Fibroblast of gingiva (primary cell): ENCODE measurements at places on chromosomes 7 and 10.

DNA sequence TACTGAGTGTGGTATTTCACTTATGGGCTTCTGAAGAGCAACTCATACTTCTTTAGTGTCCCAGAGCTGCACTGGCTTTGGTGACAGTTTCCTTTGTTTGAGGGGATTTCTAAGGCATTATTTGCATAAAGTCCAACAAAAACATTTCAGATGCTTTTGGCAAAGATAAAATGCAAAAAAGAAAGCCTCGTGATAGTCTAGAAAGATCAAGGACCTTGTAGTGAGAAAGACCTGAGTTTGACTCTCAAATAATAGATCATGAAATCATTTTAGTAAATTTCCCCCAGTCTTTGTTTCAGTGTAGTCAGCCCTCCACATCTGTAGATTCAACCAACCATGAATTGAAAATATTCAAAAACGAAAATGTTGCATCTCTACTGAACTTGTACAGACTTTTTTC, 107.4 kb downstream of the EEPD1 start:
- no peak for DNase-seq

GRCh38 chr7:75727881-75728593, 10.7 kb downstream of the HIP1 start:
- no peak for DNase-seq

- no peak for DNase-seq
Measured at GRCh38 chr7:116583653-116584052, 58.8 kb downstream of the CAV1 start.

DNA sequence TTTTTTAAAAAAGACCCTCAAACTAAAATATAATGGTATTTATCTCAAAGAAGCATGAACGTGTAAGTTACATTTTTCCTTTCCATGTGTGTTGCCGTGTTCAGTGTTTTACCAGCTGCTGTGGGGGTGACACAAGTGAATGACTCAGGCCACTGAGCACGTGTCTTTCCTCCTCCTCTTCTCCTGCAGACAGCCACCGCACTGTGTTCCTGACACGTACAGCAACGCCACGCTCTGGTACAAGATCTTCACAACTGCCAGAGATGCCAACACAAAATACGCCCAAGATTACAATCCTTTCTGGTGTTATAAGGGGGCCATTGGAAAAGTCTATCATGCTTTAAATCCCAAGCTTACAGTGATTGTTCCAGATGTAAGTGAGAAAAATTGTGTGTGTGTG, 29.7 kb downstream of the TMEM248 start:
- DNase-seq = no peak
